Stimulated activated CD4-positive, alpha-beta T cell treated with anti-CD3 and anti-CD28 coated beads, Interleukin-15, amount 100 ng/mL, for 1 hour (primary cell): ENCODE measurements at places on chromosomes 7 and 10.

- no peak for DNase-seq
Observed at GRCh38 chr10:92387289-92387940, 96.4 kb downstream of the MARCHF5 start.

GRCh38 chr7:77544518-77544917, 7.4 kb downstream of the PTPN12 start:
- DNase-seq = no peak

DNA sequence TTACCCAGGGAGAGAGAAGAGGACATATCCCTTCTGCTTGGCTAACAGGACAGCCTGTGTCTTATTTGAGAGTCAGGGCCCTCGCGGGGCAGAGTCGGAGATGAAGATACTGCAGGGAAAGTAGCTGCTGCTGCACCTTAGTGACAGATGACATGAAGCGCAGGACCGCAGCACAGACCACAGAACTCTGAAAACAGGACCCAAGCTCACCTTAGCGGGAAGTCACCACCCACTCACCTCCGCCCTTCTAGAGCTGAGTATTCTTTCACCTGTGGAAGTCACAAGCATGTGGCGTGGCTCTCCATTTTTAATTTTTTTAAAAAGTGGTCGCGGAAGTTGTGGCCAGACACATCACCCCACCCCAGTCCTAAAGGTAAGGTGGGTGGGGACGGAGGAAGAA, 191.4 kb downstream of the FAM107B start:
- DNase-seq = peak; percentile 49

DNA sequence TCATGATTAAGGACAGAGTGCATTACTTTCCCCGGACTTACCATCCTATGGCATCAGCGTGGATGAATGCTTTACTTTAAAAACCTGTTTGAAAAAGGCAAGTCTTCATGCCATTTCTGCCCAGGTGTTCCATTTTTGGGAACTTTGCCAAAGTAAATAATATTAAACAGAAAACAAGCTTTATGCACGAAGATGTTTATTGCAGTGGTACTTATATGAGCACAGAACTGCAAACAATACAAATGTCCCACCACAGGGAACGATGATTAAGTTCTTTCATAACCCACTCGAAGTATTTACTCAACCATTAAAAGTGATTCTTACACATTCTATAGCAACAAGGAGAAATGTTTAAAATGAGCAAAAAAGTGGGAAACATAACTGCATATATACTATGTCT, 109.7 kb upstream of the GDF10 start:
- no peak for DNase-seq

DNA sequence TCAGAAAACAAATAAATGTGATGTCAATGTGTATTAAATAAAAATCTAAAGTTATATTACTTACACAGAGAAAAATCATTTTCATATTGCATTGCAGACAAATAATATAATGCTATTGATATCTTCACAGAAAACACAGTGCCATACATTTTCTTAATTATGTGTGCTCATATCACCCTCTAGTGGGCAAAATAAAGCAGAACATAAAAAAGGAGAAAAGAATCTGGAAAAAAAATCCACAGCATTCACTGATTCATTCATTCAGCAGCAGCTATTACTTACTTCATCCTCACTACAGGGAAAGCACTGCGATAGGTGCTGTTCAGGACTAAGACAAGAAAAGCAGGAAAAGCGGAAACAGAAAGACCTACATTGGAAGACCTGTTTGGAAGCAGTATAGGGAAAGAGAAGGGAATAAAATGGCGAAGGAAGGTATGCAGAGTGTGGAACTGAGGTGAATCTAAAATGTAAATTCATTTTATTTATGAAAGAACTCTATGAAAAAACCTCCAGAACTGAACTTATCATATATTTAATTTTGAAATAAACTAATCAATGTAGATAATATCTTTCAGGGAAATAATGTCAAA, 73.2 kb downstream of the POT1 start:
- no peak for DNase-seq

DNA sequence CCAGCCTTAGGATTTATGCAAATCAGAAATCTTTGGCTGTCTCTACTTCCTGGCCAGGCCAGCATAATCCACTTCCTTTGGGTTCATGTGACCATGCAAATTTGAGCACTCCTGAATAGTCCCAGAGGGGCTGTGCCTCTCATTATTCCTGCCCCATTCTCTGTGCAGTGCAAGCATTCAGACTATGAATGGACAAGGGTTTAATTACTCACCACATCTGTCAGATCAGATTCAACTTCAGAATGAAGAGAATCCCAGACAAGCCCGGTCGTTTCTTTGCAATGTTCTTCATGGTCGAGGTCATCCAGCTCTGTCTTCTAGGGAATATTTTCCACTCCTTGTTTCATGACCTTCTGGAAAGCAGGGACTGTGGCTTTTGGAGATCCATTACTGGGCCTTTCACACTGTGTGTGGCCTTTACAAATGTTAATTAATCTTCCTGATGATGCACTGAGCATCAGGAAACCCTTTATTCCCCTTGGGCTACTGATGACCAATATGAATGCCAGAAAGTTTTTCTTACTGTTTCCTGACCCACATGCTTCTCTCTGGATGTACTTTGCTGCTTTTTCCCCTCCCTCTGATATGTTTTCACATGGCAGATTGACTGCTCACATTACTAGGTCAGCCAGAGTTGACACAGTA, 217.6 kb upstream of the TCF7L2 start:
- no peak for DNase-seq

GRCh38 chr10:16867556-16867955, 50.3 kb upstream of the RSU1 start:
- no peak for DNase-seq

DNA sequence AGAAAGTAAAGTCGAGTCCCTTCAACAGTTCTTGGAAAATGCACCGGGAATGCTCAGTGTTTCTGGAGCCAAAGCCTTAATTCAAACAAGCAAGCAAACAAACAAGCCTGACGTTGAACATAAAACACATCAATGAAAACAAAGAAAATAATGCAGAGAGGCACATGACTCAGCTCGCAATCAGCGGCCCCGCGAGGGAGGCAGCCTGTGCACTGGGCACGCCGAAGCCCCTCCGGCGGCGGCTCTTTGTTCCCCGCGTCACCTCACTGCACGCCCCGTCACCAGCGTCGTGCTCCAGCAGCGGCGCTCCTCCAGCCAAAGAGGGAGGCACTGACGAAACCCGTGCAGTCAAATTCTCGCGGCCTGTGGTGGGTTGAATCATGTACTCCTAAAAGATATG, 151.5 kb downstream of the DNAJB6 start:
- no peak for DNase-seq

GRCh38 chr7:27605689-27606269, 56.9 kb downstream of the HIBADH start:
- no peak for DNase-seq

GRCh38 chr10:119700321-119700954, 25.4 kb upstream of the INPP5F start:
- DNase-seq = no peak

- no peak for DNase-seq
Observed at GRCh38 chr10:60615541-60615940, 162.7 kb upstream of the CDK1 start.

- DNase-seq = no peak
Observed at GRCh38 chr7:1965579-1966294, 267.0 kb downstream of the MAD1L1 start.

- DNase-seq = no peak
Observed at GRCh38 chr7:124934841-124935240, 5.2 kb upstream of the POT1 start.

- DNase-seq = no peak
Observed at GRCh38 chr10:74771054-74771453, 55.3 kb upstream of the KAT6B start.

- DNase-seq = no peak
Observed at GRCh38 chr7:115558161-115558560, 472.4 kb downstream of the TFEC start.

DNA sequence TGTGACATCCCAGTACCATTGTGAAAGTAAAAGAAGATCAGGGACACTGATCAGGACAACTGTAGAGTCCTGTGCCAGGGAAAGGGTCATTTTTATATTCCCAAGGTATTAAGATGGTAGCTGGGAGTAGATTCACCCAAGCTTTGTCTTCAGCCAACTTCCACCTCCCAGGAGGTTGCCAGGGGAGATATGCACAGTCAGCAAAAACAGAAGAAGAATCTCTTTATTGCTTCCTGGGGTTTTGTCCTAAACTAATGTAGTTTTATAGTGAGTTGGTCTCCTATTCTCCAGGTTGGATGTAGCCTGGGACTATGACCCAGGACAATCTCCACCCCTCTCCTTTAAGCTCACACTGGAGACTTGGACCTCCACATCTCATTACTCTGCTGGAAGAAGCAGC, 139.2 kb downstream of the RAMP3 start:
- DNase-seq = no peak

GRCh38 chr10:299969-300368, 164.7 kb downstream of the ZMYND11 start:
- no peak for DNase-seq

- no peak for DNase-seq
Observed at GRCh38 chr7:36208997-36209813, 56.2 kb downstream of the EEPD1 start.

GRCh38 chr7:132443761-132444520, 132.3 kb downstream of the PLXNA4 start:
- no peak for DNase-seq

- no peak for DNase-seq
Observed at GRCh38 chr10:11157292-11158076, 139.8 kb downstream of the CELF2 start.

- no peak for DNase-seq
Observed at GRCh38 chr10:90222372-90222771, 521.0 kb downstream of the KIF20B start.

DNA sequence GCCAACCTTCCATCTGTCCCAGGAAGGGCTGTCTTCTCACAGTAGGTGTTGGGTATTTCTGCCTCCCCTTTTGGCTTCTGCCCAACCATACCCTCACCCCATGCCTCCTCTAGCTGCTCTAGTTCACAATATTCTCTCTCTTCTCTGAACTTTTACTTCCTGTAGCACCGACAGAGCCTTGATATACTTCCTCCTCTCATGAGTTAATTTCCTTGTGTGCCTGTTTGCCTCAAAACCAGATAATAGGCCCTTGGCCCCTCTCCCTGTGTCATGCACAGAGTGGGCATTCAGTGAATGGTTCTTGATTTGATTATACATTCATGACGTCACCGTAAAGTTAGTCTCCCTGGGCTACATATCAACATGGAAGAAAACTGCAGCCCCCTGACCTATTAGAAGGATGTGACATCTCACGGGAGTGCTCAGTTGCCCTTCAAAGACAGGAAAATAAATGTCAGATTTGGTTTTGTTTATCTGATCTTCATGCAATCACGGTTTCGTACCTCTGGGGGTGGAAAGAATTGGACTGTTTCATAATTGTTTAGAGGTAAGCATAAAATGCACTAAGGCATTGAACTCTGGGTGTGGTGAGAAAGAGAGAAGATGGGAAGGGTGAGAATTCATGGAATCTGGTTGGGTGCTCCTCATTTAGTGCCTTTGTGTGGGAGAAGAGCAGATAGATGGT, 127.7 kb downstream of the ITIH5 start:
- DNase-seq = no peak

DNA sequence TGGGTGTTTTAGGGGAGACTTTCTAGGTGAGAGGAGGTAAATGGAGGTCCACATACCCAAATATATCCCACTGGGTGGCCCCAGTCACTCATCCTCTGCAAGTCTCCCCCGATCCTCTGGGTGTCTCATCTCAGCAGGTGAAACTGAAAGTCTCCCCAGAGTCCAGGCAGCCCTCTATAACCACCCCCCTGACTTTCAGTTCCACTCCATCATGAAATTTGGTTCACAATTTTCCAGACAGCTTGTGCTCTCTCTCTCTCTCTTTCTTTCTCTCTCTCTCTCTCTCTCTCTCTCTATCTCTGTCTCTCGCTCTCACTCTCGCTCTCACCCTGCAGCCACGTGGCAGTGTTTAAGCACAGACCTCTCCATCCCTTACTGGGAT, 56.7 kb upstream of the ELN start:
- no peak for DNase-seq

DNA sequence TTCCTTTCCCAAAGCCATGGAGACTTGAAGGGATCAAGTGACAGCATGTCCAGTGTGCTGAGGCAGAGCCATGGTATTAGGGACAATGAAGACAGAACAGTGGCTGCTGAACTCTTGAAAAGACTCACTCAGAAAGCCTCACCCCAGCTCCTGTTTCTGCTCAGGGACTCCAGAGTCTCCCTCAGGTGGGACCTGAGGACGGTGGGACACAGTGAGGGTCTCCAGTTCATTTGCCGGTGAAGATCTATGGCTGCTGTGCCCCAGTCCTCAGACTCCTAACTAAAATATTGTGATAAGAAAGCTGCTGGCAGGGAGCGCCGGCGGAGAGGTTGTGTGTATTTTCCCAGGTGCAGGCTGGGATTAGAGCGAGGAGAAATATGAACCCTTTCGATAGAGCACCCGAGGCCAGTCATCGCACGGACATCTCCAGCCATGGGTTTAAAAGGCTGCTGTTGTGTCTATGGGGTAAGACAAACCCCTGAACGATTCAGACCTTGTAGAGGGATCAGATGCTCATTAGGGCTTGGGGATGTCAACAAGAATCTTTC, 57.2 kb downstream of the C7orf25 start:
- no peak for DNase-seq

DNA sequence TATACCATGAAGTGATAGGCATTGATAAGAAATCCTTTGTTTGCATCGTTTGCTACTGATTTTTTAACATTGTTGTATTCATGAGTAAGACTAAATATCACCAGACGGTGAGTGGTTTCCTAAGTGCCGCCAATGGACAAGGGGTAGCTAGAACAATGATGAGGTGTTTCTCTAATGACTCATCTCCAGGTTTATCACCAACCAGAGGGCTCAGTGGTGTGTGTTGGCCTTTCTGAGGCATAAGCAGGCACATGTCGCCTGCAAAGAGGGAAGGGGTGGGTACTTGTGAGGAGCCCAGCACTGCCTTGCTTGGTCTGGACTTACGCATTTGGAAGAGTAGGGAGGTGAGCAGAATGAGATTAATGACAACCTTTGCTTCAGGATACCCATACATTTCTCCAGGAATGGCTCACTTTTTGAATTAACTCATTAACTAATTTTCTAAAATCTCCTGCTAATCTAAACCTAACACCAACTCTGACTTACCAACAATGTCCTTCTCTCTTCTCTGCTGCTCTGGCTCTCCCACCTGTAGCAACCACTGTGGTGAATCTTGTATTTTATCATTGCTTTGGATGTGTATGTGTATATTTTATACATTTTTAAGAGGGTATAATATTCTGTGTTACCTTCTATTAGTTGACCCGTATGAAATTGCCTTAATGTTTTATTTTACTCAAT, 722.6 kb downstream of the GRID1 start:
- DNase-seq = no peak

DNA sequence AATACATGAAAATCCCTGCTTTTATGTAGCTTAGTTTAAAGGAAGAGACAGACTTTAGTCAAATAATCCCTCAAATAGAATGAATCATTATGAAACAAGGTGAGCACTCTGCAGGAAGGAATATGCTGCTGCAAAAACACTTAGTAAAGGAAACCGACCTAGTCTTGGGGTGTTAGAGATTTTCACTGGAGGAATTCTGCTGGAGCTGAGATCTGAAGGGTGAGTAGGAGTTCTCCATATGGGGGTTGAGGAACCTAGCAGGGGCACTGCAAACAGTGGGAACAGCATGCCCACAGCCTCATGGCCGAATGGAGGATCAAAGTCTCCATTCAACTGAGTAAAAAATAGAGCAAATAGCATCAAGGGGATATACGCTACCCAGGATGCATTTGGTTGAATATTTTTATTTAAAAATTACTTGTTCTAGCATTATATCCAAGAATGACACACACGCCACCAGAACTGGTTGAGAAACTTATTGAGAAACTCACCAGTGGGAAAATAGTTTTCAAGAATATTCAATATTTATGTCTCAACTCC, 3.5 kb downstream of the ITIH2 start:
- DNase-seq = no peak
